HFFc6 (cell line): ENCODE measurements at places on chromosomes 3 and 15. TPM values are rescaled to one million over a fixed set of nuclear protein-coding genes. Genes with fewer than 3 reads are reported as not detected.

IMPG2 gene
- total RNA-seq, result 0.03 to 0.07 TPM (median 0.05 TPM) in 3 replicates

FRMD4B gene
- total RNA-seq, result 0.07 to 0.16 TPM (median 0.13 TPM) in 3 replicates

GRCh38 chr15:65089206-65089824 is 12.8 kb downstream of the KBTBD13 start:
- H3K4me3 ChIP-seq, result no peak overlapping the region
- no peak for DNase-seq
- peaks cover 6% of the 10 kb centered on the region; the same call in 1 of the 2 replicates for H3K4me1 ChIP-seq
- no peak overlapping the region for H3K27ac ChIP-seq

GRCh38 chr3:186653984-186654383 is 11.8 kb upstream of the HRG start:
- no peaks in the 10 kb centered on the region for H3K4me1 ChIP-seq
- no peak overlapping the region for H3K4me3 ChIP-seq
- H3K36me3 ChIP-seq, result no peaks in the 10 kb centered on the region
- H3K27ac ChIP-seq, result no peak overlapping the region
- no peak for DNase-seq
- H3K27me3 ChIP-seq, result peaks cover 18% of the 10 kb centered on the region

- DNase-seq, result no peak
- peaks cover 5% of the 10 kb centered on the region; the same call in 1 of the 2 replicates for H3K27me3 ChIP-seq
- no peak overlapping the region for H3K27ac ChIP-seq
- no peak overlapping the region for H3K4me3 ChIP-seq
- H3K4me1 ChIP-seq, result no peaks in the 10 kb centered on the region
Observed at GRCh38 chr3:31687020-31687802, 154.5 kb downstream of the STT3B start.

DNA sequence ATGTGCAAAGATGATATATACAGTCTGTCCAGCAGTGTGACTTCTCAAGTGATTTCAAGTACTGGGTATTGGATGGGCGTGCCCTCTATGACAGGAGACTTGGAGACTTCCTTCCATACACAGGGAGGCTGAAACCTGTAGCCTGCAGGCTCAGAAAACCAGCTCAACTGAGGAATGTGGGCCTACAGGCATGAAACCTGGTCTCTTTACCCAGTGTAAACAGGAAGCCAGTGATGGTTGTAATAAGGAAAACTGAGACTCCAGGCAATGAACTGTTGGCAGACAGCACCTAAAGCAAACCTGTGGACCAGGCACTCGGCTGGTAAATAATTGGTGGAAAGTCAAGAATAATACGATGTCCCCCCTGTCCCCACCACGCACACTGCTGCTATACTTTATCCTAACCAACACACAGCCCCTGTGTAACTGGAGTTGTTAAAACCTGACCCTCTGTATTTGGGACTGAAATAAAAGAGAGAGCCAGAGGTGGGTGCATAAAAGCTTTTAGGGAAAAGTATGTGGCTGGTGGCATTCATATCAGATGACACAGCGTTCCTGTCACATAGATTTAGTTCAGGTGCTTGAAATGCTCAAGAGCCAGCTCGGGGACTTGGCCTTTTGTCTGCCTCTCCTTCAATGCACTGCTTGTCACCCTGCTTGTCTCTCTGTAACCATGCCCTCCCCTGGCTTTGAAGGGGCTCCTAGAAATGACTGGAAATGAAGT is 144.7 kb downstream of the TPRG1 start:
- no peaks in the 10 kb centered on the region for H3K4me1 ChIP-seq
- H3K27me3 ChIP-seq, result peaks cover 3% of the 10 kb centered on the region; the same call in 1 of the 2 replicates
- no peak for DNase-seq
- H3K36me3 ChIP-seq, result no peaks in the 10 kb centered on the region
